ENCODE measurements at places on chromosomes 4 and X. TPM values are rescaled to one million over a fixed set of nuclear protein-coding genes. Genes with fewer than 3 reads are reported as not detected.

DNA sequence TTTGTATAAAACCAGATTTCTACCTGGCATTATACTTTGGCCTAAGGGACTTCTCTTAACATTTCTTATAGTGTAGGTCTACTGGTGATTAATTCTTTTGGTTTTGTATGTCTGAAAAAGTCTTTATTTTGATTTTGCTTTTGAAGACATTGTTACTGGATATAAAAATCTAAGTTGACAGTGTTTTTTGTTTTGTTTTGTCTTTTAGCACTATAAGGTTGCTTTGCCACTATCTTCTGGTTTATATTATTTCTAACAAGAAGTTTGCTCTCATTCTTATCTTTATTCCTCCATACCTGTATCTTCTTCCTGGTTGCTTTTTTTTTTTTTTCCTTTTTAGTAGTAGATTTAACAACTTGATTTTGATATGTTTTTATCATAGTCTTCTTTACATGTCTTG lies 76.0 kb downstream of the ING2 start:
- DNase-seq, result no peak

DNA sequence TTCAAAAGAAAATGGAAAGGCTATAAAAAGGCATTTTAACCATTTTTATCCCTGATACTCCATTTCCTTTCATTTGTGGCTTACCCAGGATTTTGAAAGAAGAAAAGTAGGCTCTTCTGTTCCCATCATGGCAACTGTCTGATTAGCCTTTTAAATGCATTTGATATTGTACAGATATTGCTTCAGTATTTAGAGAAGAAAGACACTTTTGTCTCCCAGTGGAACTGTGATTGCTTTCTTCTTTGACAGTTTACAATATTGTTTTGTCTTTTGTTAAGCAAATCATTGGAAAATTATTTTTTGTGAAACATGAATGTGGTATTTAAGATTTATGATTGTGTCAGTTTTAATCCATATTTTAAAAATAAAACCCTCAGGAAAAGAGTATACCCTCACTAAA lies 297.4 kb upstream of the TACR3 start:
- DNase-seq, result no peak

DNA sequence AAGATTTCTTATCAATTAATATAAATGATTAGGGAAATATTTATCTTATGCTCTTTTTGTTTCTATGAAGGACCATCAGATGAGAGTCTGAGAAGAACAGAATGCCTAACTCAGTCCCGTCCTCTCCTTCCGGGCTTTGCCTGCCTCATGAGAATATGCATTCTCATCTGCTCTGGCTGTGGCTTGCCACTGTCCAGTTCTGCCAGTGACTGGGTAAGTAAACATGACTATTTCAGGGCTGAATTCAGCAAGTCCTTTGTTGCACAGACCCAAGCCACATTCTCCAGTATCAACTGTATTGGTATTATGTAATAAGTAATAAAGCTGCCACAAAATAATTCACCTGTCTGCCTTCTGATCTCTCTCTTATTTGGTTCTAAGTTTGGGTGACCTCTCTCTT lies 110.7 kb downstream of the WDFY3 start:
- DNase-seq, result peak; percentile 12

HTN1 gene
- not detected for total RNA-seq

XAGE2 gene
- total RNA-seq, result not detected

DNA sequence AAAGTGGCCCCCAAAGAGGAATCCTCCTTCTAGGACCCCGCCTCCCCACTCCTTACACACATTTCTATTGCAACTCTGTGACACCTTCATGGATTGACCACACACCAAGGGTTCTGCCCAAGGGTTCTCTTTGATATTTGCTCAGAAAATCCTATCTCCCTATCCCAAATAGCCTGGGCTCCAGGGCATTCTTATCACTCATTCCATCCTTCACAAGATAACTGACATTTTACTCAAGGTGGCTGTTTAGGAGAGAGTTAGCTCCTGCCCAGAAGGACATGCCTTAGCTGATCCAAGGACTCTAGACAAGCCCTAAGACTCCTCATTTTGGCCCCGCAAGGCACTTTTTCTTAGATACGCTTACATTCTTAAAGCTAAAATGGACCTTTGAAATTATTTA lies 47.4 kb downstream of the ATXN3L start:
- DNase-seq, result no peak

GRCh38 chr4:98864560-98864959 lies 64.4 kb downstream of the EIF4E start:
- no peak for DNase-seq

GRCh38 chr4:148196164-148196563 lies 246.1 kb downstream of the NR3C2 start:
- peak; percentile 52 for DNase-seq

DNA sequence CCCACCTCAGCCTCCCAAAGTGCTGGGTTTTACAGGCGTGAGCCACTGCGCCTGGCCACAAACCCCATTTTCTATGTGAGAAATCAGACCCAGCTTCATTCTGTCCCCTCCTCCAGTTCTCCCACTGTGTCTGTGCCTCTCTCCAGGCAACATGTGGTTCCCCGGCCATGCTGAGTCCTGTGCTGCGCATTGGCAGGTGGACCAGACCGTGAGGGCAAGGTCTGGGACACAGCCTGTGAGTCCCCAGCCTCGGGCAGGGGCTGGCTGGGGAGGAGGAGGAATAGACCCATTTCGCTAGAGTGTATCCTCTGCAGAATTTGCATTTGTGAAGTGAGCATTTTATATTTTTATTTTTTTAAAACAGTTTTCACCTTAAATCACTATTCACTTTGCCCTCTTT lies 21.5 kb upstream of the CLDN24 start:
- DNase-seq, result no peak

- peak; percentile 41 for DNase-seq
These were observed 242.4 kb downstream of the FRAS1 start for GRCh38 chr4:78299565-78299972.

TLR7 gene
- 0.07 TPM for total RNA-seq

DNA sequence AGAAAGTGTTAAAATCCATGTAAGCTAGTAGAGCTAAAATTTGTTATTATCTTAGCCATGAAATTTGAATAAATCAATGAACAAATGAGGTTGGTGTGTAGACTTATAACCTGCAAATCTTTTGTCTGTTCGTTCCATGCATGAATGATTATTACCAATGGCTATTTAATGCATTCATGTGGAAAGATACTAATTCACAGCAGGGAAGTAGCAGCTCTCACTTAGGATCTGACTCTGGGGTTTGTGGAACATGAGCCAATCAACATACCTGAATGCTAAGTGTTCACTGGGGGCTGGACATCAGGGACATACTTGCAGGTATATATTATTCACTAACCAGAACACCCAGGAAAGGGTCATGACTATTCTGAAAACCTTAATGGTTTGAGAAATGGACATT lies 444.1 kb downstream of the STIM2 start:
- DNase-seq, result no peak

GPC4 gene
- total RNA-seq, result 86.4 TPM

GRCh38 chr4:73098016-73098415 lies 28.5 kb upstream of the COX18 start:
- DNase-seq, result no peak

ASB9 gene
- 0.27 TPM for total RNA-seq

GRCh38 chr4:77385124-77385969 lies 220.3 kb upstream of the CXCL13 start:
- peak; percentile 39 for DNase-seq

FRG1 gene
- 30.7 TPM for total RNA-seq

CEP135 gene
- 8.2 TPM for total RNA-seq

DNA sequence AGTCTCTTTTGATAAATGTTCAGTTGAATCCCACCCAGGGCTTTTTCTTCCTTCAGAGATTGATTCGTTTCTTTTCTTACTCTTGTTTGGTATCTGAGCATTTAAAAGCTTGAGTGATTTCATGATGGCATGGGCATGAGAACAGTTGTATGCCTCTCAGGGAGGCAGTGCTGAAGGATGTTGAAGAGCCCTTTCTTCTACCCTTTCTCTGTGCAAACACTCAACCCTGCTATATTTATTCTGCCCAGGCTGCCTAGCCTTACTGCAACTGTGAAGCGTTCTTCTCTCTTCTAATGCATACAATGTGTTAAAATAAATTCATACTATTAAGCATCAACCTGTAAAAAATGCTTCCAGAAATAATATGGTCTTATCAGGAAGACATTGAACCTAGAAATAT lies 367.6 kb upstream of the LCORL start:
- no peak for DNase-seq

MTMR8 gene
- total RNA-seq, result 0.89 TPM
